ENCODE measurements at places on chromosomes 13 and 19.

- DNase-seq: no peak
- peaks cover under 1% of the 10 kb centered on the region for H3K27me3 ChIP-seq
- no peak overlapping the region for H3K27ac ChIP-seq
- no peaks in the 10 kb centered on the region for H3K4me1 ChIP-seq
- H3K4me3 ChIP-seq: no peak overlapping the region
- no peaks in the 10 kb centered on the region for H3K36me3 ChIP-seq
Measured at GRCh38 chr13:98405690-98406344, 171.1 kb downstream of the STK24 start.

DNA sequence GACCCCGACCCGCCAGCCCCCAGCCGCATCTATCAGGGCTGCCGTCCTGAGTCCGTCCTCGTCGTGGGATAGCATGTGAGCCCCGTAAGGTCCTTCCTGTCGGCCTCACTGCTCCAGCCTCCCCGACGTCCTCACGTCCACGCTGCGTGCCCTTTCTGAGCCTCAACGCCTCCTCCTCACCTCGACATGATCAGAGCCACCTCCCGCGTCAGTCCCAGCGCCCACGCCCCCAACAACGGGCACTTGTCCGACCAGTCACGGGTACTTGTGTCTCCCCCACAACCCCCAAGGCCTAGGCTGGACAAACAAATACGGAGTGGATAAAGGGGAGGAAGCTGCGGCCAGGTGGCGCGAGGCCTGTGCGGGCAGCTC is 665 bp downstream of the ZNF497 start:
- H3K36me3 ChIP-seq: peaks cover 5% of the 10 kb centered on the region
- H3K4me3 ChIP-seq: peak overlapping the region; percentile 94
- H3K27ac ChIP-seq: peak overlapping the region; percentile 96
- H3K27me3 ChIP-seq: no peaks in the 10 kb centered on the region

- peak overlapping the region; percentile 59 for H3K27ac ChIP-seq
- H3K27me3 ChIP-seq: no peaks in the 10 kb centered on the region
- H3K36me3 ChIP-seq: peaks cover 78% of the 10 kb centered on the region
- H3K4me1 ChIP-seq: peaks cover 21% of the 10 kb centered on the region
- no peak for DNase-seq
Measured at GRCh38 chr13:49540552-49540951, 44.8 kb downstream of the PHF11 start.

DNA sequence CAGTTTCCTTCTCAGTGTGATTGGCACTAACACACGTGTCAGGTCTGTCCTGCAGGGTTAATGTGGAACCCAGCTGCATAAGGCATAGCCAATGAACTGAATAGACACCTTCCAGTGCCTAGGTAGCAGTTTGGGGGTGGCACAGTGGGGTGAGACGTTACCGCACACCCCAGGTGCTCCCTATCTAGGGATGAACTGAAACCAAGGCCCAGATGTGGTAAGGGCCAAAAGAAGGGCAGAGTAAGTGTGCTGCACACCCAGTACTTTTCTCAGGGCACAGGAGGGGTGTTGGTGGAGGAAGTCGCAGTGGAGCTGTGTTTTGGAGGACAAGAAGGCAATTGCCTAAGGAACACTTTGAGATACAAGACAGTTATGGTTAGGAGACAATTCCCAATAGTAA is 317.9 kb upstream of the TSHZ3 start:
- H3K4me3 ChIP-seq: no peak overlapping the region
- H3K4me1 ChIP-seq: no peaks in the 10 kb centered on the region
- H3K27me3 ChIP-seq: no peaks in the 10 kb centered on the region
- H3K36me3 ChIP-seq: no peaks in the 10 kb centered on the region
- no peak for DNase-seq

DNA sequence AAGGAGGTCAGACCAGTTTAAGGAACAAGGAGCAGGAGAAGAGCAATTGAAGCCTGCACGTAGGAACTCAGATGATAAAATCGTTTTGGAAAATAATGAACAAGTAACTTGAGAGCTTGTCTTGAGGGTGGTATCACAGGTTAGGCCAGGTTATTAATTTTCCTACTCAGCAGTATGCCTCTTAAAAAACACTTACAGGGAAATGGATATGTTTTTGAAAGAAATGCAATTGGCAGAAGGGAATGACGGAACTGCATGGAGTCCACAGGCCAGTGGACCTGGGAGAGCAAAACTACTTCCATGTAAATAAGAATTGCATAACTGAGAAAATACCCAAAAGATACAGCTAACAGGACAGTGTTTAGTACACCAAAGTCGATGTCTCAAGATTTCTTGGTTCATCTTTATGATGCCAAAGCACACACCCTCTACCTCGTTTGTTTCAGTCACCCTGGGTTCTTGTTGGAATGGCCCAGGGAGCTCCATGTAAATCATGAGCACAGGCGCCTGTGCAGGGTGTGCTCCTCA is 35.2 kb downstream of the MBNL2 start:
- H3K27me3 ChIP-seq: no peaks in the 10 kb centered on the region
- DNase-seq: no peak
- H3K27ac ChIP-seq: peak overlapping the region; percentile 91
- H3K36me3 ChIP-seq: peaks cover 22% of the 10 kb centered on the region
- H3K4me1 ChIP-seq: peaks cover 81% of the 10 kb centered on the region
- peak overlapping the region; percentile 28 for H3K4me3 ChIP-seq

GRCh38 chr19:44894946-44895345 is 3.9 kb downstream of the TOMM40 start:
- H3K4me1 ChIP-seq: peaks cover 34% of the 10 kb centered on the region
- H3K27me3 ChIP-seq: no peaks in the 10 kb centered on the region
- H3K4me3 ChIP-seq: no peak overlapping the region
- peaks cover 80% of the 10 kb centered on the region for H3K36me3 ChIP-seq

DNA sequence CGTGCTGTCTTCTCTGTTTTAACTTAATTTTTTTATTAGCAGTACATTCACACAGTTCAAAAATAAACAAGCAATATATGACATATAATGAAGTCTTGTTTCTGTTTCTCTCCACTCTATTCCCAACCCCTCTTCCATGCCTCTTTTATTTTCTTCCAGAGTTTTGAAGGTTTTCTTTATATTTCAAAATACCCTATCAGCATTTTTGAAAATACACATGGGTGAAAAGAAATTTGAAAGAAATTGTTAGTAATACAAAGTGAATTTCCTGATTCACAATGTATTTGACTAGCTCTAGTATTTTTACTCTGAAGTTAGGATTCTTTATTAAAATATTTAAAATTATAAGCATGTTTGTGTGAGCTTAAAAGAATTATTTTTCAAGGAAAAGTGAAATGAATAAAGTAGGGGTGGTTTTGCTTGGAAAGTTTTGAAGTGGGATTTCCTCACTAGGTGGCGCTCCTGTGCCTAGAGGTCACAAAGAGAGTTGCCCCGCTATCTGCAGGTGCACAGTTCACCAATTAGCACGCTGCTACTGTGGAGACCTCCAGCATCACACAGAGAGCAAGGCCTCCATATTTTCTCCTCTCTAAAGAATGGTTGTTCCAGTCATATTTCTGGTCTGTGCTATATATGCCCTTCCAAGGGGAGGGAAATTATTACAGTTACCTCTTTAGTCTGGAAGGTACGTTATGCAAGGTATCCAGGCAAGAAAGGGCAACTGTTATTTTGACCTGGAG is 37.6 kb downstream of the SOX21 start:
- H3K27ac ChIP-seq: no peak overlapping the region
- H3K4me3 ChIP-seq: no peak overlapping the region
- no peaks in the 10 kb centered on the region for H3K36me3 ChIP-seq
- DNase-seq: peak; percentile 54
- peaks cover 42% of the 10 kb centered on the region for H3K27me3 ChIP-seq

- H3K27me3 ChIP-seq: peaks cover 11% of the 10 kb centered on the region
- H3K36me3 ChIP-seq: peaks cover 29% of the 10 kb centered on the region
- no peak overlapping the region for H3K4me3 ChIP-seq
- no peak for DNase-seq
- no peak overlapping the region for H3K27ac ChIP-seq
Measured at GRCh38 chr19:49972841-49973240, 11.9 kb upstream of the SIGLEC11 start.

DNA sequence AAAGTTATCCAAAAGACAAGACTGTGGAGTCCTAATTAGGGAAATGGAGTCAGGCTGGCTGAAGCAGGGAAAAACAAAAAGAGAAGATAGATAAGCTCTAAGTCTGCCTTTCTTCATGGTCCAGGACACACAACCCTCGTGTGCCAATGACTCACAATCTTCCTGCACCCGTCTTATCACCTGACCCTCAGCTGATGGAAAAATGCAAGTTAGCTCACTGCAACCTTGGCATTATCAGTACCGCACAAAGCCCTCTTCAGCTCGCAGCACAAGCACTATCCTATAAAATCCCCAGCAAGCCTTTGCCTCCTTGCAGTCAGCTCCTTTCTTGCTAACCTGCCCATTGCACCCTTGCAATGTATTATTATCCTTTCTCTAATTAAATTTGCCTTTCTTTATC is 4.3 kb downstream of the OR7A5 start:
- no peak overlapping the region for H3K4me3 ChIP-seq
- H3K27ac ChIP-seq: no peak overlapping the region
- H3K4me1 ChIP-seq: no peaks in the 10 kb centered on the region
- no peak for DNase-seq
- H3K36me3 ChIP-seq: no peaks in the 10 kb centered on the region

DNA sequence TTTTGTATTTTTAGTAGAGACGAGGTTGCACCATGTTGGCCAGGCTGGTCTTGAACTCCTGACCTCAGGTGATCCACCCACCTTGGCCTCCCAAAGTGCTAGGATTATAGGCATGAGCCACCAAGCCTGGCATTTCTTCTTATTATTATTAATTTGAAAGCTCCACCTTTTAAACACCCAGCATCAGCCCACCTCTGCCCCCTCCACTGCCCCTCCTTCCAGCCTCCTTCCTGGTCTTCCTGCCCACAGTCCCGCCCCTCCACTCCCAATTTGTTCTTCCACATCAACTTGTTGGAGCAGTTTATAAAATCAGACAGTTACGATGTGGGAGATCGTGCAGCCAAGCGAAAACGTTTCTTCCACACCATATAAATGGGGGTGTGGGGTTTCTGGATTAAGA is 7.8 kb upstream of the CLIP3 start:
- no peak overlapping the region for H3K27ac ChIP-seq
- H3K27me3 ChIP-seq: no peaks in the 10 kb centered on the region
- peaks cover 16% of the 10 kb centered on the region for H3K4me1 ChIP-seq
- H3K36me3 ChIP-seq: peaks cover 17% of the 10 kb centered on the region
- H3K4me3 ChIP-seq: no peak overlapping the region
- no peak for DNase-seq

DNA sequence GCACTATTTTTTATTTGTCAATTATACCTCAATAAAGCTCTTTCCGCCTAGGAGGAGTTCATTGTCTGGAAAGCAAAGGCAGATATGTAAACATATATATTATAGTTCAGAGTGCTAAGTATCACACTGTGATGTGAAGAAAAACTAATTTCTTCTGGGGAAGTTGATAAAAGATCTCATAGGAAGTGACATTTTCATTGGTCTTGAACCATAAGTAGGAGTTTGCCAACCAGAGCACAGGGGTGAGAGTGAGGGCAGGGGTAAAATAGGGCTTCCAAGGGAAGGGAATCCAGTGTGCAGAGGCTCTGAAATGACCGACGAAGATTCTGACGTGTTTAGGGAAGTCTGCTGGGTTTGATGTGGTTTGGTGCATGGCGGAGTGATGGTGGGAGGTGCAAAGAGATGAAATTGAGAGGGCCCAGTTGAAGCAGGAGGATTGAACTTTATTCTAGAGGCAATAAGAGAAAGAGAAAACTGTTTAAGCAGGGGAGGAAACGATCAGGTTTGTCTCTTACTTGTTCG is 780 bp upstream of the GTF2F2 start:
- H3K4me3 ChIP-seq: no peak overlapping the region
- DNase-seq: peak; percentile 60
- peaks cover 11% of the 10 kb centered on the region for H3K36me3 ChIP-seq

DNA sequence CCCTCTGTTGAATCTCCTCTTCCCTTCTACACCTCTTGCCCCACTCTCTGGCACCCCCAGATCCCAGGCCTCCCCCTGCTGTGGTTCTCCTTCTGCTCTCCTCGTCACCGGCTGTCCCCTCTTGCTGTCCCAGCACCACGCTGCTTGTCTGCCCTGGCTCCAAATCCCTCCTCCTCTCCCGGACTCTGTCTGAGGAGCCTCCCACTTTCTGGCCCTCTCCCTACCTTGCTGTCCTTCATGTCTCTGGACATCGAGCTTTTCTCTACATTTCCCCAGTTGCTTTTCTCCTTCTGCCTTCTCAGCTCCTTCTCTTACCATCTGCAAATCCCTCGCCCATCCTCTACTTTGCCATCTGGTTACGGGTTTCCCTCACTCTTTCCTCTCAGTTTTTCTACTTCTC is 1.2 kb downstream of the ZNF347 start:
- H3K27ac ChIP-seq: peak overlapping the region; percentile 52
- H3K36me3 ChIP-seq: peaks cover 78% of the 10 kb centered on the region
- DNase-seq: no peak
- peak overlapping the region; percentile 80 for H3K4me3 ChIP-seq
- peaks cover 11% of the 10 kb centered on the region for H3K27me3 ChIP-seq

GRCh38 chr19:16062789-16063188 is 13.5 kb upstream of the TPM4 start:
- no peak overlapping the region for H3K27ac ChIP-seq
- no peak overlapping the region for H3K4me3 ChIP-seq
- H3K4me1 ChIP-seq: peaks cover 33% of the 10 kb centered on the region
- DNase-seq: peak; percentile 83
- H3K27me3 ChIP-seq: no peaks in the 10 kb centered on the region

GRCh38 chr13:82878536-82878935 is 1003.7 kb downstream of the SLITRK1 start:
- no peaks in the 10 kb centered on the region for H3K4me1 ChIP-seq
- H3K27me3 ChIP-seq: no peaks in the 10 kb centered on the region
- no peaks in the 10 kb centered on the region for H3K36me3 ChIP-seq
- H3K4me3 ChIP-seq: no peak overlapping the region
- no peak overlapping the region for H3K27ac ChIP-seq
- no peak for DNase-seq

DNA sequence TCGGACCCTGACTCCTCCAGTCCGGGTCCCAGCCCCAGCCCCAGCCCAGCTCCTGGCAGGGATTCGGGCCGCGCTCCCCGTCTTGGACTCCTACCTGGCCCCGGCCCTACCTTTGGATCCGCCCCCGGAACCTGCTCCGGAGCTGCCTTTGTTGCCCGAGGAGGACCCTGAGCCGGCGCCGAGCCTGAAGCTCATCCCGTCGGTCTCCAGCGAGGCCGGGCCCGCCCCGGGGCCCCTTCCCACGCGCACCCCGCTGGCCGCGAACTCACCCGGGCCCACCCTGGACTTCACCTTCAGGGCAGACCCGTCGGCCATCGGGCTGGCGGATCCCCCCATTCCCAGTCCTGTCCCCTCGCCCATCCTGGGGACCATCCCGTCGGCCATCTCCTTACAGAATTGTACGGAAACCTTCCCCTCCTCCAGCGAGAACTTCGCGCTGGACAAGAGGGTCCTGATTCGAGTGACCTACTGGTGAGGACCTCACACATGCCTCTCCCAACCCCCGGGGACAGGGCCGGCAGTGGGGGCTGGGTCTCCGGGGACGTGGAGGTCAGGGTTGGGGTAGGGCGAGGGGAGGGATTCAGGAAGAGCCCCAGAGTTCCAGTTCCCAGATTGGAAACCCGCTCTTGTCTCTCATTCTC is 732 bp downstream of the SELENOV start:
- H3K36me3 ChIP-seq: no peaks in the 10 kb centered on the region
- H3K27me3 ChIP-seq: peaks cover 61% of the 10 kb centered on the region
- DNase-seq: peak; percentile 45
- H3K4me1 ChIP-seq: peaks cover 16% of the 10 kb centered on the region

- no peaks in the 10 kb centered on the region for H3K27me3 ChIP-seq
- no peaks in the 10 kb centered on the region for H3K36me3 ChIP-seq
- peak within 1 kb of the TSS; percentile 35 for H3K4me3 ChIP-seq
- peak within 1 kb of the TSS; percentile 50 for H3K27ac ChIP-seq
Measured at GRCh38 chr19:2282062-2282861, at the start of gene PEAK3. PEAK3 (minus strand) TSS chr19:2282175; CDS start chr19:2280931, 1,244 bp downstream.

GRCh38 chr19:30701178-30701577 is 329.0 kb downstream of the ZNF536 start:
- H3K36me3 ChIP-seq: no peaks in the 10 kb centered on the region
- H3K4me1 ChIP-seq: no peaks in the 10 kb centered on the region
- peaks cover 10% of the 10 kb centered on the region for H3K27me3 ChIP-seq
- no peak overlapping the region for H3K27ac ChIP-seq
